ENCODE measurements at places on chromosomes 2 and 18.

DNA sequence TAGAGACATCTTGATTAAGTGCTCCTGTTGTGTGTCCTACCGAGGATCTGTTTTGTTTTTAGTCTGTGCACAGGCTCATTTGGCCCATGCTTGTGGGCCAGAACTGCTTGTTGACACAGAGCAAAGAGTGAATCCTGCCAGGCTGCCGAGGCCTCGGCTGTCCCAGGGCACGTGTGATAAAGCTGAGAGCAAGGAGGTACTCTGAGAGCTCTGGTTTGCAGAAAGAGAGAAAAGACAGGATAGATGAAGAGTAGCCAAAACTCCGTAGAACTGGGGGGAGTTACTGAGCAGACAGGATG is 175.1 kb downstream of the FAM210A start:
- H3K27ac ChIP-seq, result no peak overlapping the region
- no peaks in the 10 kb centered on the region for H3K36me3 ChIP-seq
- H3K4me1 ChIP-seq, result peaks cover 14% of the 10 kb centered on the region
- no peak for DNase-seq
- H3K27me3 ChIP-seq, result no peaks in the 10 kb centered on the region

- H3K4me3 ChIP-seq, result no peak overlapping the region
- H3K4me1 ChIP-seq, result no peaks in the 10 kb centered on the region
- H3K27me3 ChIP-seq, result no peaks in the 10 kb centered on the region
- no peak overlapping the region for H3K27ac ChIP-seq
- H3K36me3 ChIP-seq, result no peaks in the 10 kb centered on the region
Measured at GRCh38 chr2:124832521-124832920, 807.4 kb downstream of the CNTNAP5 start.

- H3K27me3 ChIP-seq, result no peaks in the 10 kb centered on the region
- no peak overlapping the region for H3K4me3 ChIP-seq
- DNase-seq, result no peak
- H3K36me3 ChIP-seq, result no peaks in the 10 kb centered on the region
- H3K27ac ChIP-seq, result no peak overlapping the region
Measured at GRCh38 chr18:73979742-73980141, 167.9 kb downstream of the FBXO15 start.

DNA sequence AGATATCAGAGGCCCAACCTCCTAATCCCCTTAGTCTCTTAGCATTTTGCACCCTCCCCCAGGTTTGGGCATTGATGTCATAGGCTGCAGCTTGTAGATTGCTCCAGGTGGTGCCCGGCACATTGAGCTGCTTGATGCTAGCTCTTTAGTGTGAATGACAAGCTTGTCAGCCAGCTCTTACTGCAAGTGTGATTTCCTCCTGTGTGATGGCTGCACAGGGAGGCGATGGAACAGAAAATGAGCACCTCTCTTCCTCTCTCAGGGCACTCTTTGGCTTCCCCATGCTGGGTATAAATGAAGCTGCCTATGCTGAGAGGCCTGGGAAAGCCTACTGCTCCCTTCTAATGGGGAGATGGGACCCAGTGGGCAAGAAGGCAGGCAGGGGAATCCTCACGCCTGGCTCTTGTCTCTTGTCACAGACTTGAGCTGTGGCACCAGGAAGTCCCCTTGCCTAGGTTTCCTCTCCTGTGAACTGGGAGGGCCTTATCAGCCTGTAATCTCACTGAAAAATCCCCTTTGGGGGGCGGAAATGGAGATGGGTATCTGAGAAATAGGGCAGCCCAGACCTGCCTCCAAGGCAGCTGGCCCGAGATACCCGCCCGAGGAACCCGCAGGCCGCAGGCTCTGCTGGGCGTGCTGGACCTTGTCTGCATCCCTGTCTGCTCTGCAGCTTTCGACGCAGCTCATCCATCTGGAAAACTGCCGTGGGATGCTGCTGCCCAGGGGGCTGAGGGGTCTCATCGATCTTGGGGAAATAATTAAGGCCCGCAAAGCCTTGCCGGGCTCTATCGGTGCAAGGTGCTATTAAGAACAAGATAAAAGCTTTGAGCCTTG is 163.5 kb upstream of the CXCR4 start:
- peak; percentile 25 for DNase-seq
- H3K27me3 ChIP-seq, result no peaks in the 10 kb centered on the region
- no peaks in the 10 kb centered on the region for H3K36me3 ChIP-seq
- no peak overlapping the region for H3K4me3 ChIP-seq

Data from GM12878 (cell line).